Activated CD4-positive, alpha-beta T cell treated with anti-CD3 and anti-CD28 coated beads for 36 hours (primary cell): ENCODE measurements at places on chromosomes 11 and 22. TPM values are rescaled to one million over a fixed set of nuclear protein-coding genes. Genes with fewer than 3 reads are reported as not detected.

The WBP2NL gene
- total RNA-seq = 0.30 TPM

DNA sequence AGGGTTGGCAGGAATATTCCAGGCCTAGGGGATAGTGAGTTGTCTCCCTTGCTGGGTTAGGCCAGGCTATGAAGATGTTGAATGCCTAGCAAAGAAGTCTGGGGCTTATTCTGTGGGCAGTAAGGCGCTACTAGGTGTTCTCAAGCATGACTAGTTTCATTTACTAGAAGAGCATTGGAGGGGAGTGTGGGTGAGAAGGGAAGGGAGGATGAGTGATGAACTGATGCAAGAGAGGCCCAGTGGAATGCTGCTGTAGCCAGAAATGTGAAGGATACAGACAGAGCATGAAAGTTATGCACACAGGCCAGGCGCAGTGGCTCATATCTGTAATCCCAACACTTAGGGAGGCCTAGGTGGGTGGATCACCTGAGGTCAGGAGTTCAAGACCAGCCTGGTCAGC is 33.5 kb downstream of the POU2F3 start:
- DNase-seq = no peak

GRCh38 chr11:102829316-102830000 is 14.0 kb downstream of the MMP3 start:
- no peak for DNase-seq

GRCh38 chr11:94652735-94653284 is 85.6 kb downstream of the PIWIL4 start:
- no peak for DNase-seq

GRCh38 chr11:134066943-134067885 is 1.7 kb upstream of the JAM3 start:
- DNase-seq = no peak

GRCh38 chr11:69166218-69167115 is 10.7 kb downstream of the SMIM38 start:
- DNase-seq = peak; percentile 77
